IMR-90 (cell line): ENCODE measurements at places on chromosomes 12 and 14. TPM values are rescaled to one million over a fixed set of nuclear protein-coding genes. Genes with fewer than 3 reads are reported as not detected.

DNA sequence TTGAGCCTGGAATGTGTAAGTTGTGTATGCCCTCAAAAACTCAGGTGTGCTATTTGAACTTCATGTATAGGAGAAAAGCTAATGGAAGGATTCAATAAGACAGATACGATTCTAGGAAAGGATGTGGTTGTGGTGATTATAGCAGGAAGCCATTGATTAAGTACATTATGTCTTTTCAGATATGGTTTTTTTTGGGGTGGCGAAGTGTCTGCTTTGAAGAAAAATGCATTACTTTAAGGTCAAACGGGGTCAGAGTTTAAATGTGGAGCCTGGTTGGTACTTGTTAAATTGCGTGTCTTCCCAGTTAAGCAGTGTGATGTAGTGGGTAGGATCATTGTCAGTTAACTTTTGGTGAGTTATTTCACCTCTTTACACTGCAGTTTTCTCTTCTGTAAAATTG, 13.0 kb upstream of the NUP107 start:
- no peak overlapping the region for H3K4me3 ChIP-seq
- H3K27me3 ChIP-seq: no peaks in the 10 kb centered on the region
- no peak overlapping the region for H3K27ac ChIP-seq
- DNase-seq: no peak
- no peaks in the 10 kb centered on the region for H3K36me3 ChIP-seq
- 0 out of 2 replicates have a peak, but pooled peaks cover 2% of the 10 kb centered on the region for H3K4me1 ChIP-seq

DNA sequence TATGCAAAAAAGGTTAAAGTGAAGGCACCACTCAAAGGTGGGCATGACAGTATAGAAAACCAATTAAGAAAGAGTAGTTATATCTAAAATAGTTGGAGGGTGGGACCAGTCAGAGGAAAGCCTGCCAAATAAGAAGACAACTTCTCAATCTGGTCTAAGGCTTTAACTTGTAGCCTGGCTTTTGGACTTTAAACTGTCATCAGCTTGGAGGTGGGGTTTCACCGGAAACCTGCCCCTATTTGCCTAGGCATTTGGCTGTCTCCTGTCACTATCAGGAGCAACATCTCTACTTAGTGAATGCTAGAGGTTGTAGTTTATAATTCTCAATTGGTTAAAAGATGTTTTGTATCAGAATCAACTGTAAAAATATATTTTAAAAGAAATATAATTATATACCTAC, 107.3 kb downstream of the SLCO1B3 start:
- H3K27me3 ChIP-seq: no peaks in the 10 kb centered on the region
- H3K4me3 ChIP-seq: no peak overlapping the region
- no peaks in the 10 kb centered on the region for H3K36me3 ChIP-seq
- H3K27ac ChIP-seq: no peak overlapping the region
- DNase-seq: no peak

GRCh38 chr12:108102363-108102762, 26.7 kb upstream of the WSCD2 start:
- DNase-seq: no peak
- H3K27me3 ChIP-seq: no peaks in the 10 kb centered on the region
- H3K36me3 ChIP-seq: no peaks in the 10 kb centered on the region
- no peak overlapping the region for H3K4me3 ChIP-seq
- H3K4me1 ChIP-seq: no peaks in the 10 kb centered on the region
- H3K27ac ChIP-seq: no peak overlapping the region

GRCh38 chr12:29732191-29732590, 51.6 kb downstream of the TMTC1 start:
- DNase-seq: no peak
- no peak overlapping the region for H3K27ac ChIP-seq
- no peak overlapping the region for H3K4me3 ChIP-seq
- H3K27me3 ChIP-seq: no peaks in the 10 kb centered on the region

GRCh38 chr12:119742700-119743099, 74.8 kb downstream of the PRKAB1 start:
- H3K36me3 ChIP-seq: peaks cover 5% of the 10 kb centered on the region
- H3K27ac ChIP-seq: no peak overlapping the region
- no peaks in the 10 kb centered on the region for H3K27me3 ChIP-seq
- DNase-seq: no peak
- H3K4me3 ChIP-seq: no peak overlapping the region

GRCh38 chr12:118044577-118044976, 16.4 kb downstream of the WSB2 start:
- H3K27ac ChIP-seq: no peak overlapping the region
- no peak overlapping the region for H3K4me3 ChIP-seq
- no peaks in the 10 kb centered on the region for H3K4me1 ChIP-seq
- H3K27me3 ChIP-seq: no peaks in the 10 kb centered on the region
- peaks cover 43% of the 10 kb centered on the region for H3K36me3 ChIP-seq
- no peak for DNase-seq

DNA sequence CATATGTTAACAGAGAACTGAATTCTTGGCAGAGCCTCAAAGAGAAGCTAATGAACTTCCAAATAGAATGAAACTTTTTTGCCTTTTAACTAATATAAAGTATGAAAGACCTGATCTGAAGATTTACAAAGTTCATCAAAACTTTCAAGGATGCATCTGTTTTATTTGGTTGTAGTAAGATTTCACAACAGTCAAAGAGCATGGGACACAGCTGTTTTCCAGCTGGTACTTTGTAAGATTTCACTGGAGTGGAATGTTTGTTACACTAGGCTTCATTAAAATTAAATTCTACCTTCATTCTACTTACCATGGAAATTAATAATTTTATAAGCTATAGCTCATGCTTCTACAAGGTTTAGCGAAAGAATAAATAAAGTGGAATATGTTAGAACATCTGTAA, 351.2 kb downstream of the SLC6A15 start:
- no peaks in the 10 kb centered on the region for H3K4me1 ChIP-seq
- H3K27me3 ChIP-seq: no peaks in the 10 kb centered on the region
- H3K4me3 ChIP-seq: no peak overlapping the region
- H3K27ac ChIP-seq: no peak overlapping the region

- no peaks in the 10 kb centered on the region for H3K36me3 ChIP-seq
- peaks cover 19% of the 10 kb centered on the region for H3K4me1 ChIP-seq
- no peak overlapping the region for H3K27ac ChIP-seq
Observed at GRCh38 chr12:3160081-3160480, 82.9 kb downstream of the TSPAN9 start.

GRCh38 chr14:74956280-74957072, 1.1 kb upstream of the PGF start:
- no peaks in the 10 kb centered on the region for H3K36me3 ChIP-seq
- no peak for DNase-seq
- no peak overlapping the region for H3K27ac ChIP-seq
- H3K27me3 ChIP-seq: peaks cover 17% of the 10 kb centered on the region

DNA sequence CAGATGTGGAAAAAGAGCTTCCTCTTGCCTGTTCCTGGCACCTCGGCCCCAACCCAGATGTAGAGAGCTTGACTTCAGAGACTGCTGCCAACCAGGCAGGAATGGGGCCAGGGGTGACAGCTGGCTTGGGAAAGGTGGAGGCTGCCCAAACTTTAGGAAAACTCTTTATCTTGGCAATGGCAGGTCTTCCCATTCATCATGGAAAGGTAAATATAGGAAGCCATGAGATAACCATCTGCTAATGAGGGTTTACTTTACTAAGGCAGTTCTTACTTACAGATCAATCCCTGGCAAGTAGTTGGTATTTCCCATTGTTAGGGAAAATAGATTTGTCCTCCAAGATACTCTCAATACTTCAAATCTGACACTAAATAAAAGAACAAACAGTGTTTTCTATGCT, 143.1 kb upstream of the NUDT4 start:
- H3K4me1 ChIP-seq: peaks cover 4% of the 10 kb centered on the region
- no peaks in the 10 kb centered on the region for H3K27me3 ChIP-seq
- H3K27ac ChIP-seq: no peak overlapping the region
- no peak for DNase-seq
- H3K36me3 ChIP-seq: no peaks in the 10 kb centered on the region

GRCh38 chr14:70190156-70190555, 1.4 kb upstream of the SLC8A3 start:
- no peak overlapping the region for H3K4me3 ChIP-seq
- H3K4me1 ChIP-seq: no peaks in the 10 kb centered on the region; the same call in 1 of the 2 replicates

- H3K4me1 ChIP-seq: peaks cover 2% of the 10 kb centered on the region
- no peaks in the 10 kb centered on the region for H3K27me3 ChIP-seq
- peaks cover 26% of the 10 kb centered on the region for H3K36me3 ChIP-seq
- DNase-seq: peak; percentile 10
- H3K4me3 ChIP-seq: peak overlapping the region; percentile 96
Observed at GRCh38 chr12:131929581-131930456, 743 bp downstream of the PUS1 start.

- H3K36me3 ChIP-seq: no peaks in the 10 kb centered on the region
- no peak overlapping the region for H3K4me3 ChIP-seq
- H3K27me3 ChIP-seq: no peaks in the 10 kb centered on the region
- H3K4me1 ChIP-seq: peaks cover 6% of the 10 kb centered on the region; the same call in 1 of the 2 replicates
- H3K27ac ChIP-seq: no peak overlapping the region
- DNase-seq: no peak
Observed at GRCh38 chr12:103830025-103830725, 10.9 kb downstream of the NT5DC3 start.

- H3K4me3 ChIP-seq: no peak overlapping the region
- H3K4me1 ChIP-seq: no peaks in the 10 kb centered on the region
- no peak for DNase-seq
- peaks cover 4% of the 10 kb centered on the region; the same call in 1 of the 2 replicates for H3K36me3 ChIP-seq
Observed at GRCh38 chr14:70392676-70393075, 24.2 kb downstream of the SYNJ2BP start.

DNA sequence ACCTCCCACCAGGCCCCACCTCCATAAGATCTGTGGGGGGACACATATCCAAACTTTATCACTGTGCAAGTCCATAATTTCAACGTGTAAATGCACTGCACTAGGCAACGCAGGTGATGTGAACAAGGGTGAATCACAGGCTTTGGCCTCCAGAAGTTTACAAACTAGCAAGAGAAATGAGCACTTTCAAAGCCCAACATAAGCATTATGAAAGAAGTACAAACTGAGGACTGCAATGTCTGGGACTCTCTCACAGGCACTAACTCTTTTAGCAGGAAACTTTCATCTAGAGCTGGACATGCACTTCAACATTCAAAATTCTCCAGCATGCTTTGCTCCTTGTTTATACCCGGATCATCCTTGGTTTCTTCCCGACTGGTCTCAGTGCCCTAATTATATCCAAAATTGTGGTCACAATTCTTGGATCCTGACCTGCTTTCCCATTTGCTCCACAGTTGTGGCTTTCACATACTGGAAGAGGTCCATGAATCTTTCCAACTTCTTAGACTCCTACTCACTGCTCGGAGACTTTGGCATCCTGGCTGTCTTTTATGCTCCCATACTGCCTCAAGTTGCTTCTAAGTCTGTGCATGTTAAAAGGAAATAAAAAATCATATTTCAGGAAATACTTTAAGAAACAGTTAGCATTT, 44.9 kb upstream of the STRAP start:
- peak; percentile 66 for DNase-seq
- no peak overlapping the region for H3K27ac ChIP-seq
- no peak overlapping the region for H3K4me3 ChIP-seq
- no peaks in the 10 kb centered on the region for H3K27me3 ChIP-seq
- peaks cover 11% of the 10 kb centered on the region for H3K4me1 ChIP-seq
- H3K36me3 ChIP-seq: no peaks in the 10 kb centered on the region

- no peaks in the 10 kb centered on the region for H3K4me1 ChIP-seq
- H3K36me3 ChIP-seq: no peaks in the 10 kb centered on the region
- H3K4me3 ChIP-seq: no peak overlapping the region
- H3K27ac ChIP-seq: no peak overlapping the region
Observed at GRCh38 chr12:47458279-47458678, 247.6 kb downstream of the RPAP3 start.

GRCh38 chr12:90275088-90275487, 566.5 kb upstream of the ATP2B1 start:
- H3K27me3 ChIP-seq: no peaks in the 10 kb centered on the region
- H3K4me3 ChIP-seq: no peak overlapping the region
- no peak for DNase-seq
- no peak overlapping the region for H3K27ac ChIP-seq
- no peaks in the 10 kb centered on the region for H3K4me1 ChIP-seq

- no peaks in the 10 kb centered on the region for H3K27me3 ChIP-seq
Observed at GRCh38 chr14:53473480-53473879, 320.4 kb upstream of the DDHD1 start.

- peaks cover 4% of the 10 kb centered on the region for H3K4me1 ChIP-seq
- DNase-seq: peak; percentile 10
- H3K4me3 ChIP-seq: no peak overlapping the region
Observed at GRCh38 chr14:48690349-48690748, 895.8 kb downstream of the RPS29 start.

DNA sequence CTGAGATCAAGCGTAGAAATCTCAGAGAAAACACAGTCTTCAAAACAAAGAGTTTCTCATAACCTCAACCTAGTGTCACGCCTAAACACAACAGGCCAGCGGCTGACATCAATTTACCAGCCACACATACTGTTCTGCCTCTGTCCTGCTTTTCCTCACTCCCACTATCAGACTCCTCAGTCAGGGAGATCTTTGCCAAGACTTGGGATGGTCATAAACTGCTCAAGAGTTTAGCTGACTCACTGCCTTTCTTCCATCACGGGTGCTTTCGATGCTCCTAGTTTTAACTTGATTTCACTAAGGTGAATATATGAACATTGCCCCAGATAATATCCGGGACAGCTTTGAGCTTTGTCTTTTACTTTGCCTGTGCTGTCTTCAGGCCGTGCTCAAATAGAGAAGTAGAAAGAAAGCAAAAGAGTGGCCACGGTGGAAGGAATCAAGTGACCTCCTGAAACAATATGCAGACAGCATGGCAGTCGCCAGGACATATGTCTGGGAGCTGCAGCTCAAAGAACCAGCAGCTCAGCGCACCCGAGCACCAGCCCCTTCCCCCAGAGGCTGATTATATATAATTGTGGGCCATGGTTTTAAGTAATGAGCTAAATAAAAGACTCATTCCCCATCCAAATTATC, 12.1 kb downstream of the MDM1 start:
- H3K4me1 ChIP-seq: no peaks in the 10 kb centered on the region; the same call in 1 of the 2 replicates
- H3K4me3 ChIP-seq: no peak overlapping the region
- peak; percentile 66 for DNase-seq
- no peak overlapping the region for H3K27ac ChIP-seq
- H3K27me3 ChIP-seq: no peaks in the 10 kb centered on the region
- H3K36me3 ChIP-seq: no peaks in the 10 kb centered on the region

- no peaks in the 10 kb centered on the region for H3K27me3 ChIP-seq
- H3K4me3 ChIP-seq: no peak overlapping the region
- peak; percentile 46 for DNase-seq
- H3K27ac ChIP-seq: no peak overlapping the region
Observed at GRCh38 chr12:45745861-45746277, 16.4 kb downstream of the ARID2 start.

DNA sequence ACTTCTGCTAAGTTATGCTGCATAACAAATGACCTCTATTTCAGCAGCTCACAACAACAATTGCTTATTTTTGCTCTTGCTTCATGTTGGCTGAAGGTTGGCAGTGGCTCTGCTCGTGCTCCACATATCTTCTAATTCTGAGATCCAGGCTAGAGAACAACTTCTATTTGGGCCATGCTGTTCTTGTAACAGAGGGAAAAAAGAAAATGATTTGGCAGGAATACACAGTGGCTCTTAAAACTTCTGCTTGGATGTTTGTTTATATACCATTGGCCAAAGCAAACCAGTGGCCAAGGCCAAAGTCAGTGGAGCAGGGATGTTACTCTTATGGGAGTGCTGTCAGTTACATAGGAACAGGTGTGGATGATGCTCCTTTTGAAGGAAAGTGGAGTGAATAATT, 32.1 kb downstream of the GPHN start:
- no peak overlapping the region for H3K27ac ChIP-seq
- no peaks in the 10 kb centered on the region for H3K4me1 ChIP-seq
- no peak for DNase-seq
- no peaks in the 10 kb centered on the region for H3K27me3 ChIP-seq

IAPP gene
- total RNA-seq: not detected in 2 replicates

TTC5 gene
- 28.6 and 29.4 TPM in 2 replicates for total RNA-seq

NOC4L gene
- 5.2 and 6.1 TPM in 2 replicates for total RNA-seq

RGS6 gene
- not detected in 2 replicates for total RNA-seq

PCED1B gene
- 0.28 and 0.36 TPM in 2 replicates for total RNA-seq

KLRC4 gene
- total RNA-seq: not detected in 2 replicates
